AG10803 (cell line): ENCODE measurements at places on chromosomes 7 and 10.

GRCh38 chr10:111392159-111392558 lies 315.3 kb downstream of the ADRA2A start:
- DNase-seq: peak; percentile 97

GRCh38 chr10:28382525-28383269 lies 79.8 kb upstream of the MPP7 start:
- DNase-seq: peak; percentile 60

DNA sequence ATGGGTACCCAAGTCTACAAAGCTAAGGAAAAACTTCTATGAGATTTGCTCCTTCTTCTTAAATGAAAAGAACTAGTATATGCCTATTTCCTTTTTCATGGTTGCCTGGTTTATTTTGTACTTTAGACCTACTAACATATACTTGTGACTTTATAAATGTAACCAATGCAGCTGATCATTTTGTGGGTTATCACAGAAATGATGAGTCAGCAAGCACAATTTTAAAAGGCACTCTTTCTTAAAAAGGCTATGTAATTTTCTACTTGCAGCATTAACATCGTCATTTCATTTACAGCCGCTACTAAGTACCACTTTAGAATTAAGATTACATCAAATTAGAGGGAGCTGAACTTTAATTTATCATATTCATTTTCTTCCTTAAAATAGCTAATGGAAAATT lies 13.6 kb downstream of the NEBL start:
- no peak for DNase-seq

- peak; percentile 33 for DNase-seq
Measured at GRCh38 chr10:43156590-43157341, 18.5 kb downstream of the CSGALNACT2 start.

- no peak for DNase-seq
Measured at GRCh38 chr10:117409549-117410305, 34.5 kb upstream of the PDZD8 start.

- DNase-seq: no peak
Measured at GRCh38 chr10:4121502-4122380, 336.7 kb upstream of the KLF6 start.

DNA sequence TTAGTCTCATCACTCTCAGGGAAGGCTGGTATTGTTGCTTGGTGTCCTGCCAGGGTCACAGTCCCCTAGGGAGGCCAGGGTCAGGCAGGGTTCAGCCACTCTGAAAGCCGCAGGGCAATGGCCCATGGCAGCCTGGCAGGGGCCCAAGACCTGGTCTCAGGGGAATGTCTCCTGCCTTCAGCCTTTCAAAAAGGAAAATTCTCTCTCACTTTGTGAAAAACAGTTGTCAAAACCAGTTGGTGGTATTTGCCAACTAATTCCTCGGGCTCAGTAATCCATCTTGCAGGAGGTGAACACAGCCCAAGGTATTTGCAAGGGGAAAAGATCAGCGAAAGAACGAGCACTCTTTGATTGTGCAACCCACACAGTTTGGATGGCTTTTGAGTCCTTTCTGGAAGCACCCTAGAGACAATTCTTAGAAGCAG lies 101.5 kb downstream of the JCAD start:
- DNase-seq: peak; percentile 64

GRCh38 chr7:49980465-49980864 lies 112.6 kb downstream of the ZPBP start:
- DNase-seq: no peak

- peak; percentile 42 for DNase-seq
Measured at GRCh38 chr10:69093933-69094332, 6.0 kb downstream of the SRGN start.

GRCh38 chr10:625751-626711 lies 63.4 kb downstream of the DIP2C start:
- no peak for DNase-seq

GRCh38 chr10:33122014-33122809 lies 164.2 kb upstream of the ITGB1 start:
- peak; percentile 99 for DNase-seq

GRCh38 chr7:68807666-68808065 lies 790.6 kb upstream of the AUTS2 start:
- no peak for DNase-seq

GRCh38 chr7:38223306-38223705 lies 45.3 kb downstream of the STARD3NL start:
- no peak for DNase-seq

DNA sequence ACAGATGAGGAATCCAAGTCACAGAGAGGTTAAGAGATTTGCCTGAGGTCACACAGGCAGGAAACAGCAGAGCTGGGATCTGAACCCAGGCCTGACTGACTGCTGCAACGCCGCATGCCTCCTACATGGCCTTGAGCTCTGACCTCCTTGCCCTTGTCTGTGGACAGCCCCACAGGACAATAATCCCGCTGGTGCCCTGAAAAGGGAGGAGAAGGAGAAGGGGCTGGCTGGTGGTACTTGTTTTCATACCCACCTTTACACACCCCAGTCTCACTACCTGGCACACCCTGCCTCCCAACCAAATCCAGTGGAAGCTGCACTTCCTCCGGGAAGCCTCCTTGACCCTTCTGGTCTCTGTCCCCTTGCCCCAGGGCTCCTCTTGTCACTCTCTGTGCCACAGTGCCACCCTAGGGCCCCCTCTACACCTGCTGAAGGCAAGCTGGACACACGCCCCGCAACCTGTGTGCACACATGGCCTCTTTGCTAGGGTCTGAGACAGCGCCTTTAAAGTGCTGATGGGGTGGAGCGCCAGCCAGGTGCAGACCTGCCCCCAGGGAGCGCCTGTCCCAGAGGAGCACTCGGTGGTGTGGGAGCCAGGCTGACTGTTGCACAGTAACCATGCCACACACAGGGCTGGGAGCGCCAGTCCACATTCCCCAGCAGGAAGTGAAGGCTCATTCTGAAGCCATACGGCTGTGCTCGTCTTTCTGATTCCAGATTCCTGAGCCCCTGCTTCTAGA lies 38.6 kb downstream of the ZCCHC24 start:
- DNase-seq: no peak

GRCh38 chr7:131400681-131401176 lies 73.1 kb downstream of the MKLN1 start:
- DNase-seq: peak; percentile 31

GRCh38 chr10:98423691-98424120 lies 8.7 kb upstream of the PYROXD2 start:
- no peak for DNase-seq

GRCh38 chr10:119776536-119776935 lies 50.7 kb downstream of the INPP5F start:
- DNase-seq: no peak

DNA sequence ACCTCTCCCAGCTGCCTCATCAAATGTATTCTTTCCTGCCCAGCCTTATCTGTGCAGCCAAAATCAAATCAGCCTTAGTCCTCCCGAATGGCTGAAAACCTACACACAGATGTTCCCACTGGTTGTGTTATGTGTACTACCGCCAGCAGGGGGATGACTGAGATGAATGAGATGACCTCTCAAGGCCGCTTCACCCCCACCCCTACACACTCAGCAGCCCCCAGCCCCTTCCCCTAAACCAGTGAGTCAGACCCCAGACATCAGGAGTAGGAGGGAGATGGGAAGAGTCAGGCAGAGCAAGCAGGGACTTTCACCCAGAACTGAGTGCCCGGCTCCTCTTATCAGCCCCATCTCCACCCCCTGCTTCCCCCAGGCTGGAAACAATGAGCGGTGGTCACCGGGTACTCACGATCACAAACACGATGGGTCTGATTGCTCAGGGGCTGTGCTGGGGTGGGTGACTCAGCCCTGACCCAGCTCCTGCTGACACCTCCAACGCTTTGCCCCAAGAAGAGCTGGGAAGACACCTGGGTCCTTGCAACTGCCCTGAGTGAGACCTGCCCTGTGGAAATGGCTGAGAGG lies 6.5 kb upstream of the C10orf105 start:
- peak; percentile 29 for DNase-seq

DNA sequence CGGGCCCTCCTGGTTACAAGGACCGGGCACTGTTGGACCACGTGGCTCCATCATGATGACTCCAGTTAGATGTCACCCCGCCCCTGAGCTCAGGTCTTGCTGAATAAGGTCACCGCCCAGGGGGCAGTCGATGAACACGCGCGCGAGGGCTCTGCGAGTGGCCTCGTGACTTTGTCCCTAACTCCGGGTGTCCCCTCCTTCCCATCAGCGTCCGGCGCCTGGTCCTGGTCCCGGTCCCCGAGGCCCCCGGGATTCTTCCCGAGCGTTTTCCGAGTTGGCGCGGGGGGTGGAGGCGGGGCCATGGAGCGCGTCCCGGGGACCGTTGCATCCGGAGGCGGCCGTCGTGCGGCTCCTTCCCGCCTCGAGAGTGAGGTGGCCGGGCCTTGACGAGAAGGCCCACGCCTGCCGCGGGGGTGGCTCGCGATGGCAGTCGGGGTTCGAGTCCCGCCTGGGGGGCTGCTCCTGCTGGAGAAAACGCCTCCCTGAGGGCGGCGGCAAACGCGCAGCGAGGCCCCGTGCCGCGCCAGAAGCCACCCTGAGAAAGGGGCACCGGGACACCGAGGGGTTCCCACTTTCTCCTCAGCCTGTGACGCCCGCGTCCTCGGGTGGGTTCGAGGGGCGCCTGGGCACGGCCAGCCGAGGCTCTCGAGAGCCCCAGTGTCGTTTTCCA lies 569 bp upstream of the NPTX2 start:
- DNase-seq: no peak

DNA sequence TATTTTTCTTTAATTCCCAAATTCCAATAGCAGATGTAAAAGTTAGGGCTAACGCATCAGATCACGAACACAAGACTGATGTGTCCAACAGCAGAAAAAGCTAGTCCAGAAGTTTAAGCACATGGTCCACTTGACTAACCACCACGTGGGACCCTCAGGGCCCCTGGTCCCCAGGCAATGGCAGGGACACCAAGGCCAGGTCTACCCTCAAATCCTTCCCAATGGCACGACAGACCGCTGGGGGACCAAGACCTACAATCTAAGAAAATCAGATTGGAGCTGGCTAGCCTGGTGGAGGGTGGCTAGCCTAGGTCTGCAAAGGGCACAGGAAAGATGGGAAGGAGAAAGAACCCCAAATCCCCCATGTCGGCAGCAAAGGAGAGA lies 1.5 kb downstream of the GIGYF1 start:
- DNase-seq: no peak

GRCh38 chr7:70082099-70082611 lies 483.9 kb downstream of the AUTS2 start:
- peak; percentile 91 for DNase-seq

GRCh38 chr7:144086730-144087129 lies 652 bp downstream of the OR2A12 start:
- no peak for DNase-seq

- DNase-seq: no peak
Measured at GRCh38 chr7:68576366-68576765, 1021.9 kb upstream of the AUTS2 start.

DNA sequence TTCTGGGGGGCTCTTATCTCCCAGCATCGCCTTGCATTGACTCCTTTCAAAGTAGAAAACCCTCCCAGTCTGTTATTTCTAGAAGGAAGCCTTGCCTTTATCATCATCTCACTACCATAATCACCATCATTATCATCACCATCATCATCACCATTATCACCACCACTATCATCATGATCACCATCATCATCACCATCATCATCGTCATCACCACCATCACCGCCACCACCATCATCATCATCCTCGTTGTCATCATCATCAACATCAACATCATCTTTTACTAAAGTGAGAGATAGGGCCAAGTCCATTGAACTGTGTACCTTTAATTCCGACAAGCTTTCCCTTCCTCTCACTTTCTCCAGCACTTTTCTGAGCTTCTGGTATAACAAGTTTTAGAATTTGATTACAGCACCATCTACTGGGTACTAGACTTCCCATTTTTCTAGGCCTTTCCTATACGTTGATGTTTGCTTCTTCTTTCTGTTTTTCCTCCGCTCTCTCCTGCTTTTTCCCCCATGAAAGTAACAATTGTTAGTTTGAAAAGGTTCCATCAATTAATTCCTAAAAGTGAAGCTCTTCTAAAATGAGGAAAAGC lies 226.4 kb downstream of the BUB3 start:
- peak; percentile 6 for DNase-seq

- DNase-seq: no peak
Measured at GRCh38 chr7:2076649-2077064, 156.1 kb downstream of the MAD1L1 start.

- no peak for DNase-seq
Measured at GRCh38 chr7:29808075-29808801, 1.9 kb downstream of the WIPF3 start.

DNA sequence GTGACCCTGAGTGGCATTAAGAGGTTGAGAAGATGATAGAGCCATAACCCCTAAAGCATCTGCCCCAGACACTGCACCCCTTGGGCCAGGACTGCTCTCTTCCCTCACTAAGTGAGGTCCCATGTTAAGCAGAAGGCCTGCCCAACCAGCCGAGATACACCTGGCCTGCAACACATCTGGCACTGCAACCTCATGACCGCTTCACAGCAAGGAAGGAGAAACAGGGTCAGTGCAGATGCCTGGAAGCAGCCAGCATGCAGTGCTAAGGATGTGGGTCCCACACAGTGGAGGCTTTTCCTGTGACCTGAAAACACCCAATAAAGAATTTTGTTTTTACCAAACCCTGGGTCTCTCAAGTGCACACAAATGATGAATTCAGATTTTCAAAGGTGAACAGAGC lies 7.4 kb downstream of the NOD1 start:
- no peak for DNase-seq

GRCh38 chr7:8389593-8390261 lies 43.7 kb upstream of the NXPH1 start:
- DNase-seq: no peak

DNA sequence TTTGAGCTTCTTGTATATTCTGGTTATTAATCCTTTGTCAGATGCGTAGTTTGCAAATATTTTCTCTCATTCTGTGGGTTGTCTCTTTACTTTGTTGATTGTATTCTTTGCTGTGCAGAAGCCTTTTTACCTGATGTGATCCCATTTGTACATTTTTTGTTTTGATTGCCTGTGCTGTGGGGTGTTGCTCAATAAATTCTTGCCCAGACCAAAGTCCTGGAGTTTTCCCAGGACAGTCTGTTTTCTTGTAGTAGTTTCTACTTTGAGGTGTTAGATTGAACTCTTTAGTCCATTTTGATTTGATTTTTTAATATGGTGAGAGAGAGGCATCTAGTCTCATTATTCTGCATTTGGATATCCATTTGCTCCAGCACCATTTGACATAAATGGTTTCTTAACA lies 588.7 kb upstream of the MBL2 start:
- DNase-seq: no peak

- no peak for DNase-seq
Measured at GRCh38 chr10:31290386-31290785, 28.6 kb upstream of the ZEB1 start.

- no peak for DNase-seq
Measured at GRCh38 chr7:69804962-69805361, 206.7 kb downstream of the AUTS2 start.

GRCh38 chr7:76278540-76278939 lies 23.9 kb upstream of the HSPB1 start:
- no peak for DNase-seq

- DNase-seq: no peak
Measured at GRCh38 chr7:143295870-143296269, 7.7 kb downstream of the CASP2 start.
